Stimulated activated naive CD4-positive, alpha-beta T cell (primary cell): ENCODE measurements at places on chromosomes 2 and 18.
A peak's percentile ranks its signal among the peaks of the same experiment; 100 is the strongest.

GRCh38 chr2:218962859-218963492 is 3.5 kb downstream of the CDK5R2 start:
- DNase-seq, result peak; percentile 8

GRCh38 chr2:136116151-136116812 is 1.7 kb downstream of the CXCR4 start:
- DNase-seq, result peak; percentile 81

DNA sequence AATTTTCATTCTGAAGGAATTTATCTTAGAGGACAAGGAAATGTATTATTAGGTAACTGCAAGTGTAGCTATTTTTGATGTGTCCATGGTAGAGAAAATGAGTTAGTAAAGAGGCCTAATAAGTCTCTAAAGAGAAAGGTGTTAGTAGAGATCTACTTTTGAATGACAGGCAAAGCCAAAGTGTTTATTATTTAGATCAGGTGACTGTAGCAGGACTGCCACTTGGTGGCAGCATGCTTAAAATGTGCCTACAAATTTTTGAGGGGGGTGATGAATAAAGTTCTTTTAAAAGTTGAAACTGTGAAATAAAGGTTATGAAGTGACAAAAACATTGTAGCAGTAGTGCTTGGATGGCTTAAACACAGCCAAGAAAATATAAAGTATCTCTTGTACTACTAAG is 421.5 kb upstream of the MEIS1 start:
- no peak for DNase-seq

GRCh38 chr2:74291886-74292621 is 51.2 kb downstream of the SLC4A5 start:
- no peak for DNase-seq

- no peak for DNase-seq
Measured at GRCh38 chr2:217271813-217272212, 411.9 kb upstream of the TNP1 start.

DNA sequence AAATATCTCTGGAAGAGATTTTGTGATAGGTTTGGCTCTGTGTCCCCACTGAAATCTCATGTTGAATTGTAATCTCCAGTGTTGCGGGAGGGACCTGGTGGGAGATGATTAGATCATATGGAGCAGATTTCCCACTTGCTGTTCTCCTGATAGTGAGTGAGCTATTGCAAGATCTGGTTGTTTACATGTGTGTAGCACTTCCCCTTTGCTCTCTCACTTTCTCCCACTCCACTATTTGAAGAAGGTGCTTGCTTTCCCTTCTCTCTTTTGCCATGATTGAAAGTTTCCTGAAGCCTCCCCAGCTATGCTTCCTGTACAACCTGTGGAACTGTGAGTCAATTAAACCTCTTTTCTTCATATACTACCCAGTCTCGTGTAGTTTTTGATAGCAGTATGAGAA is 97.0 kb upstream of the FN1 start:
- DNase-seq, result no peak

DNA sequence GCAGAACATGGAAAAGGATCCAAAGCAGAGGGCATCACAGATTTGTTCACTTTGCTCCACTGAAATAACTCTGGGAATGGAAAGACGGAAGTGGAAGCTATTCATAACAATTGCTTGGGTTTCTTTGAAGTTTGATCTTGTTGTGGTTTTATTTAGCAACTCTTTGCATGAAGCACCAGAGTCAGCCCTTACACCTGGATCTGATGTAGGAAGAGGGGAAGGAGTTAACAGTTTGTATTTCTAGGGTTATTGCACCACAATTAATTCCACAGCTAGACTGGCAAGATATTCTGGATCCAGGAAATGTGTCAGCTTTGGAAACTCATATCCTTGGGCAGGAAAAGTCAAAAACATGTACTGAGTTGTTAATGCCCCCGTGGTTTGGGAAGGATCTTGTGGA is 1143.4 kb downstream of the CNTNAP5 start:
- DNase-seq, result no peak

GRCh38 chr2:85734942-85735608 is 18.7 kb upstream of the ATOH8 start:
- no peak for DNase-seq

- DNase-seq, result no peak
Measured at GRCh38 chr18:76259096-76259495, 235.9 kb downstream of the ZNF516 start.

DNA sequence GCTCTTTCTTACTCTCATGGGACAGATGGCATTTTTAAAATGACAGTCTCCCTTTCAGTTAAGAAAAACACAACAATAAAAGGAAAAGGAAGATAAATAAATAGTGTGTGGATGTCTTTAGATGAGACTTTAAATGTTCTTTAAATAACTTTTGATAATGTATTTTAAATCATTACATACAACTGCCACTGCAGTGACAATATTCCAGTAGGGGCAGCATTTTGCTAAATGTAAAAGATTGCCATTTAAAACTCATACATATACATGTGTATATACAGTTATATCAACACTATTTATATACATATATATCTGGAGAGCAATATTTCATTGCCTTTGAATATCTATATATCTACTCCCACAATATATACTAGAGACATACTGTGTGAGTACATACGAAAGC is 90.7 kb downstream of the INO80D start:
- DNase-seq, result no peak

GRCh38 chr18:61643884-61644647 is 248.7 kb downstream of the RNF152 start:
- DNase-seq, result no peak

- no peak for DNase-seq
Measured at GRCh38 chr2:24543252-24543651, 52.2 kb downstream of the NCOA1 start.

DNA sequence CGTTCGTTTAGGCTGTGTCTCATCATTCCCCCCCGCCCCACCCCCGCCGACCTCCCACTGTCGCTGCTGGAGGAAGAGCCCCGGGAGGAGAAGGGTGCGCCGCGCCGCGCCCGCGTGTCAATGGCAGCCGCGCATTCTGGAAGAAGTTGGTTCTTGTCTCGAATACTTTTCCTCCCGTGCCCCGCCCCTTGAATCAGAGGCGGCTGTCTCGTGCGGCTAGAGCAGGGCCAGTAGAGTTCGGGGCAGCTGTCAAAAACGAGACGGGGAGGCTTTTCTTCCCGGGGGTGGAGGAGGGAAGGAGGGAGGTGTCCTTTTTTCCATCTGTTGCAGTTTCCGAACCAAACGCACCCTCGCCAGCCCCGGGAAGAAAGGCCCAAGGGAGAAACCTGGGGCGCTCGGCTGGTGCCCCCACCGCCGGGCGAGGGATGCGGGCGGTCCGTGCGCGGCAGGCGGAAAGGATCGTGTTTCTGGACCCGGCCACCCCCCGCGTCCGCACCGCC is 410 bp upstream of the TGIF1 start:
- peak; percentile 81 for DNase-seq

DNA sequence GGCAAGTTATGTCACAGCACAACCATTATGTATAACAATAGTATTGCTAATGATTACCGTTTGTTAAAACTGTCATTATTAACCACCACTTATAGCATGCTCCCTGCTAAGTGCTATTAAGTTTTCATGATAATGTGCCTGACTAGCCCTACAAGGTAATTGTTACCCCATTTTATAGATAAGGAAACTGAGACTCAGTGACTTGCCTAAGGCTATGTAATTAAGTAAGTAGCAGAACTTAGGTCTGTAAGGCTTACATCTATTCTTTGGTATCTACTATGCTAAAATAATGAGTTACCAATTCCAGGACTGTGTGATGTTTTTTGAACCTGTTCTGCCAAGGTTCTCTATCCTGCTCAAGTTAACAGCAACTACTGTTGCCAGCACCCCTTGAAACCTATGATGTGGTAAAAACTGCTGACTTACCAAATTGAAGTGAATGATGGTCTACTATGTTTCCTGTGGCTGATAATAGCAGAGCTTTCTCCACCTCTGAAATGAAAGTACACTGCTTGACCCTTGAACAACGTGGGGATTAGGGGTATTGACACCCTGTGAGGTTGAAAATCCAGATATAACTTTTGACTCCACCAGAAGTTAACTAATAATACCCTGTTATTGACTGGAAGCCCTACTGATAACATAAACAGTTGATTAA is 18.2 kb downstream of the ACVR2A start:
- peak; percentile 16 for DNase-seq

GRCh38 chr18:5457462-5457957 is 86.3 kb downstream of the EPB41L3 start:
- DNase-seq, result no peak

GRCh38 chr2:35023545-35023944 is 1332.0 kb upstream of the CRIM1 start:
- DNase-seq, result no peak

DNA sequence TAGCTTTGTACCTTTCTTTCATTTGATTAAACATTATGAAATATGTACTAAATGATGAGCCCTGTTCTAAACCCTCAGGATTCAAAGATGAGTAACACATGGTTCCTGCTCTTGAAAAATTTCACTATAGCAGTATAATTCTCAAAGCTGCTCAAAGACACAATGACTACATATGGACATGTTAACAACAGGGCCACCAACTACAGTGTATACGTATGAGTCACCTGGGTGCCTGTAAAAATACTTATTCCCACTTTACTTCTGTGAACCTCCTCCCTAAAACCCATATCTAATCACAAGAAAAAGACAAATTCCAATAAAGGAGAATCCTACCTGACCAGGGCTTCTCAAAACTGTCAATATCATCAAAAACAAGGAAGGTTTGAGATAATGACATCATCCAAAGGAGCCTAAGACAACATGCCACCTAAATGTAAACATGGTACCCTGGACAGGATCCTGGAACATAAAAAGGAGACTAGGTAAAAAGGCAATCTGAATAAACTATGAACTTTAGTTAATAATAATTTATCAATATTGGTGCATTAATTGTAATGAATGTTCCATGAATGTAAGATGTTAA is 84.7 kb downstream of the FAM161A start:
- no peak for DNase-seq

- no peak for DNase-seq
Measured at GRCh38 chr2:135708159-135708558, 33.5 kb upstream of the UBXN4 start.

DNA sequence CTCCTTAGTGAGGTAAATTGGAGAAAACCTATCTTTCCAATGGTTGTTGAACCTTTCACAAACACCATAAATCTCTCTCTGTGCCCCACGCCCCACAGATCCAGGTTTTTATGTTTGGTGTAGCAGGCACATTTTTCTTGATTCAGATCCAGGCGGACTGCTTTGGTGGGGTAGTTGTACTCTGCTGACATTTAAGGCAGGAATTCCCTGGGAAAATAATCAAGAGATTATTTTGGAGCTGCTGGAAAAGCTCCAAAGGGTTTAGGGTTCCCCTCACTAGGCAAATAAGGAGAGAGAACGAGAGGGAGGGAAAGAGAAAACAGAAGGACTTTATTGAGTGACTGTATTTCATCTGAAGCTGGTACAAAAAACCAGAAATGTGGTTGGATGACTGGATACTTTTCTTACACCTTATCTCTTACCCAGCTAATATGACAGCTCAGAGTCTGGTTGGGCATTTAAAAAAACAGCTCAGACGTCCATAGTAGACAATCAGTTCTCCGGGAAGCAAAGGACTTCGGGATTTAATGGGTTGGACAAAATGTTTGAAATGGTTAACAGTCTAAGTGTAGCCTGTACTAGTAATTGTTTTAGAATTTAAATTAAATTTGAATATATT is 3.6 kb upstream of the AQP4 start:
- no peak for DNase-seq

DNA sequence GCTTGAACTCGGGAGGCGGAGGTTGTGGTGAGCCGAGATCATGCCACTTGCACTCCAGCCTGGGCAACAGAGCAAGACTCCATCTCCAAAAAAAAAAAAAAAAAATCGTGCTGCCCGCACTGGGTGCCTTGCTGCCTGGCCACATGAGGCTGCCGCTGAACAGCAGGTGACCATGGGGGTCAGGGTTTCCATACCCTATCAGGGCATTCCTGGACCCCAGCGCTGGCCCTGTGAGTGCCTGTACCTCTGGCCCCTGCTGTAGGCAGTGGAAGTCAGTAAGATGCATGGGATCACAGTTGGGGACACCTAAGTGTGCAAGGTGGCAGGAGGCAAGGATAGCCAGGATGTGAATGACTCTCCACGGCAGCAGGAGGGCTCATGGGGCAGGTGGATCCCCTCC is 18.9 kb downstream of the SAG start:
- DNase-seq, result no peak

DNA sequence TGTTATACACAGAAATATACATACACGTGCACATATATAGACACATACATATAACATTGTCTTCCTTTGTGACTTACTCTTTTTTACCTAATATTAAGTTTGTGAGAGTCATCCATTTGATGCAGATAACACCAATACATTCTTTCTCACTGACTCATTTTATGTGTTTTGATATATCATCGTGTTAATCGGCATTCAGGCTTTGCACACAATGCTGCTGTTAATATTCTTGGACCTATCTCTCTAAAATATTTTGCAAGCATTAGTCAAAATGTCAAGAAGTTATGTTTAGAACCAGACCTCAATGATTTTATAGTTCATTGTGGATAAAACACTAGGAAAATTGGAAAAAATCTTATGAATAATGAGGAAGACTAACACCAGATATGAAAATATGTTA is 441.1 kb downstream of the LRATD1 start:
- DNase-seq, result no peak

- DNase-seq, result no peak
Measured at GRCh38 chr18:11266781-11267480, 117.6 kb upstream of the PIEZO2 start.

DNA sequence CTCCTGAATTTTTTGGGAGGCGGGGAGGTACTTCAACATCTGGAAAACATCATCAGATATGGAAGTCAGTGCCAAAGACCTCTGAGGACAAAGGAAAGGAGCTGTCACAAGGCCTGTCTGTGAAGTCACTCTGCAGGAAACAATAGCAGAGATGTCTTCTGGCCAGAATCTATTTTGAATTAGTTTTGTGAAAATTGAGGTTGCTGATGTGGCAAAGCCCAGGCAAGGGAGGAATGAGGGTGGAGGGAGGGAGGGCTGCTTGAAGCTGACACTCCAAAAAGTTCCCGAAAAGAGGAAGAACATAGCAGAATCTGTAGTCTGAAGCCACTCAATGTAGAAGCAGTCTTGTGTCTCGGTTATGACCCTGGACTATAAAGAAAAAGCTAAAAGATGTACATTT is 151.1 kb upstream of the LHCGR start:
- no peak for DNase-seq

DNA sequence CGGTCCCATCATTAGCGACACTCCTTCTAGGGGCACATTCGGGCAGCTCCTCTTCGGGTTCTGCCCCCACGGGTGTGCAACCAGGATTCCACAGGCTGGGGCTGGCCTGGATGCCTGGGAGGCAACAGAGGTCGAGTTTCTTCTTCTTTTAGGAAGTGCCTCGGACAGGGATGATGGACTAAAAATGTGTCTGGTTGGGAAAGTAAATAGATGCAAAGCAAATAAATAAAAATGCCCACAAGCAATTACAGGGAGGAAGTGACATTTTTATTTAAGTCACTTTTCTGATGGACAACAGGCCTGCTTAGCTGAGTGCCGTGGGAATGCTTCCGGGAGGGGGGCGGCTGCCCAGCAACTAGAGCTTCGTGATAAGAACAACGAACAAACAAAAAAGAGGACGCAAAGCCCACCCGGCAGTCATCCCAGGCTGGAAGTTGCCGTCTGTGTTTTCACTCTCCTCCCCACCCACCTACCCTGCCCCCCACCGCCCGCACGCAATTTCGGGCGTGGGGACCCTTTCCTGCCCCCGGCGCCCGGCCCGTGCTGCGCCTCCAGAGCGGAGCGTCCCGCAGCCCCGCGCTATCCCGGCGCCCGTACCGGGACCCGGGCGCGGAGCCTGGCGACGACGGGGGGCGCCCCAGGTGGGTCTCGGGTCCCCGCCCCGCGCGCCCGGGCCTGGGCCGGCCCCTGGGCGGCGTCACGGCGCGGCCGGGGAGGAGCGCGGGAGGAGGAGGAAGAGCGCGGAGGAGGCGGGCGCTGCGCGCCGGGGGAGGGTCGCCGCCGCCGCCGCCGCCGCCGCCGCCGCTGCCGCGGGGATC is 412 bp upstream of the NCK2 start:
- DNase-seq, result peak; percentile 62
